ENCODE measurements at places on chromosomes 7 and 10.

- DNase-seq = no peak
These were observed 633.5 kb upstream of the ANKRD30A start for GRCh38 chr10:36491926-36492325.

DNA sequence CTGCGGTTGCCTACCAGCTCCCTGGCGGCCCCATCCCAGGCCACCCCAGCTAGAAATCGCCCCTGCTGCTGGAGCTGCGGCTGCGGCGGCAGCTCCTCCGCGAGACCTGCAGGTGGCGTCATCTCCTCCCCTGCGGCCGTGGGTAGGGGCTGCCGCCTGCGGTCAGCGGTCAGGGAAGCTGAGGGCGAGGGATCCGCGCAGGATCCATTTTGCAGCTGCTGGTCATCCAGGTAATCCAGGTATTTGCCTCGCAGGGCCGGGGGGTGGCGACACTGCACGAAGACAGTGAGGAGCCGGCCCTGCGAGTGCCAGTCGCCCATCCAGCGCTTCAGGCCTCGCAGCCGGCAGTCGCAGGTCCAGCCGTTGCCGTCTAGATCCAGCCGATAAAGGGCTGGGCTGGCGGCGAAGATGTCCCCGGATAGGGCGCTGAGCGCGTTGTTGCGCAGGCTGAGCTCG is 1.5 kb downstream of the TRIL start:
- DNase-seq = no peak

- no peak for DNase-seq
These were observed 28.7 kb downstream of the UPF2 start for GRCh38 chr10:12013926-12014325.

- peak; percentile 61 for DNase-seq
These were observed 2.4 kb upstream of the TAS2R38 start for GRCh38 chr7:141975806-141976523.

- DNase-seq = peak; percentile 61
These were observed 95.6 kb downstream of the SNX13 start for GRCh38 chr7:17844514-17845196.

GRCh38 chr7:65503434-65504152 is 129.9 kb downstream of the ZNF92 start:
- no peak for DNase-seq

GRCh38 chr10:11927746-11928145 is 104.6 kb downstream of the PROSER2 start:
- DNase-seq = no peak

- no peak for DNase-seq
These were observed 295.5 kb downstream of the ABCA13 start for GRCh38 chr7:48466713-48467112.

DNA sequence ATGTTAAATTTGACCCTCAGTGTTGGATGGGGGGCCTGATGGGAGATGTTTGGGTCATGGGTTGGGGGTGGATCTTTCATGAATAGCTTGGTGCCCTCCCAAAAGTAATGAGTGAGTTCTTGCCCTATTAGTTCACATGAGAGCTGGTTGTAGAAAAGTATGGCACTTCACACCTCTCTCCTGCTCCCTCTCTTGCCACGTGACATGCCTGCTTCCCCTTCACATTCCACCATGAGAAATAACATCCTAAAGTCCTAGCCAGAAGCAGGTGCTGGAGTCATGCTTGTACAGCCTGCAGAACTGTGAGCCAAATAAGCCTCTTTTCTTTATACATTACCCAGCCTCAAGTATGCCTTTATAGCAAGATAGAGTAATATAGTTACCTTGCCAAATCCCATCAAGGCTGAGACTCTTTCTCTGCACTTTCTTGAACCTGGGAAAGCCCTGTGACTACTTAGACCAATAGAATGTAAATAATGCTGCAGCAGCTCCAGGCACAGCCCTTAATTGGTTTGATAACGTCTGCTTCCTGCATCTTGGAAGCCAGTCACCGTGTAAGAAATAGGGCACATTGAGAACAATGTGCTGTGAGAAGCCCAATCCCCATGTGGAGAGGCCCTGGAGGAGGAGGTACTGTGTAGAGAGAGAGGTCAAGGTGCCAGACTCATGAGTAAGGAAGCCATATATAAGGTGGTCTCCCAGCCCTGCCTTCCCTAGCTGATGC is 88.0 kb upstream of the NAMPT start:
- no peak for DNase-seq

- peak; percentile 28 for DNase-seq
These were observed 520.0 kb downstream of the PARD3 start for GRCh38 chr10:34295142-34295548.

DNA sequence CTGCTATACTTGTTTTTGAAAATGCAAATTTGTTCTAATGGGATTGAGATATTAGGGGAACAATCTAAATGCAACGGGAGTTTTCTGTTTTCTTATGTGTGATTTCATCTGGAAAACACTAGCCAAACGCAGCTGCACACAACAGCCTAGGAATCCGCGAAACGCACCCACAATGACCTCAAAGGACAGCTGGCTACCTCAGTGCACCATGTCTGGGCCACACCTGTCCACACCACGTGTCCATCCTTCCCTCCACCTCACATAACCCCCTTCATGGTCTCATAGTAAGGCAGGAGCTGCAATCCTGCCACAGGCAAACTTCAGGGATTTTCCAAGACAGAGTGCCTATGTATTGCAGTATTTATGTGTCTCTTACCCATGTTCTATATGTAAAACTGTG is 382.5 kb upstream of the PRKCQ start:
- no peak for DNase-seq

- no peak for DNase-seq
These were observed 12.5 kb downstream of the NPS start for GRCh38 chr10:127561647-127562046.

DNA sequence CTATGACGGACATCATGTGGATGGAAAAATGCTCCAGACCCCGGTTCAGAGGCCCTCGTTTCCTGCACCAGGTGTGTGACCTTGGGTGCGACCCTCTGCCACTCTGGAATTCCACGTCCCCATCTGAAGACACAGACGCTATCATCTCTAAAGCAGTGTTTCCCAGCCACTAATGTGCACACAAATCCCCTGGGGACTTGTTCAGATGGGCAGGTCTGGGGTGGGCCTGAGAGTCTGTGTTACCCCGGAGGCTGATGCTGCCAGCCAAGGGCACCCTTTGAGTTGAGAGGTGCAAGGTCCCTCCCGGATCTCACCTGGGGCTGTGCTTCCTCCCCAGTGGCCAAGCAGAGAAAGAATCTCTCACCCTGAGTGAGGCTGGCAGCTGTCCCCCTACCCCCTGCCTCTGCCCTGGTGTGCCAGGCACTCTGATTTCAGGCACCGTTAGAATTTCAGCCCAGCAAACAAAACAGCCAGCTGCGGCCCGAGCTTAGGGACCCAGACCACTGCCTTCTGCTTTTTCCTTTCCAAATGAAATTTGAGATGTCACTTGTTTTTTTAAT is 90.0 kb downstream of the SLIT1 start:
- no peak for DNase-seq

- peak; percentile 51 for DNase-seq
These were observed 634.7 kb upstream of the AUTS2 start for GRCh38 chr7:68963552-68963951.

DNA sequence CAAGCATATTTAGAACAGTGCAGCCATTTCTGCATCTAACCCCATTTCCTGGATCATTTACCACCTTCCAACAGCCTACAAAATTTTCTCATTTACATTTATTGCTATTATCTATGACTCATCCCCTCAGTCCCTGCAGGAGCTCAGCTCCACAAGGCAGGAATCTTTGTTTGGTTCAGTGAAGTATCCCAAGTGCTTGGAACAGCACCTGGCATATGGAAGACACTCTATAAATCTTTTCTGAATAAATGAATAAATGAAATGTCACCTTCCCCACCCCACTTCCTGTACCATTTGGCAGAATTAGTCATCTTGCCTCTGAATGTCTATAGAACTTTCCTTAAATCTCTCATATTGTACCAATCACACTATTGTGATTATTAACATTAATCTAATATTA is 110.7 kb downstream of the HIP1 start:
- DNase-seq = peak; percentile 6

DNA sequence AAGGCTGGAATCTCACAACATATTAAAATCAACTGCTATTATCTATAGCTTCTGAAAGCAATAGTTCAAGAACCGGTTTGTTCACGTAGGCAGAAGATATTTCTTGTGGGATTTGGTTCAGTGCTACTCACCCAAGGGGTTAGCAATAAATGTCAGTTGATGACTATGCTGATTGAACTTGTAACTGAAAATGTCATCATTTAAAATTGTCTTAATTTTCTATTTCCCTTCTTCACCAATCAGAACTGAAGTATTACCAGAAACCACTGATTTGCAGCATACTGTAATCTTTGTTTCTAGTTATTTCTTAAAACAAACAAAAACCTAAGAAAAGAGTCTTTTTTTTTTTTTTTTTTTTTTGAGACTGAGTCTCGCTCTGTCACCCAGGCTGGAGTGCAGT is 46.1 kb downstream of the CPEB3 start:
- no peak for DNase-seq

- DNase-seq = no peak
These were observed 72.8 kb downstream of the INSYN2A start for GRCh38 chr10:127123626-127124025.

DNA sequence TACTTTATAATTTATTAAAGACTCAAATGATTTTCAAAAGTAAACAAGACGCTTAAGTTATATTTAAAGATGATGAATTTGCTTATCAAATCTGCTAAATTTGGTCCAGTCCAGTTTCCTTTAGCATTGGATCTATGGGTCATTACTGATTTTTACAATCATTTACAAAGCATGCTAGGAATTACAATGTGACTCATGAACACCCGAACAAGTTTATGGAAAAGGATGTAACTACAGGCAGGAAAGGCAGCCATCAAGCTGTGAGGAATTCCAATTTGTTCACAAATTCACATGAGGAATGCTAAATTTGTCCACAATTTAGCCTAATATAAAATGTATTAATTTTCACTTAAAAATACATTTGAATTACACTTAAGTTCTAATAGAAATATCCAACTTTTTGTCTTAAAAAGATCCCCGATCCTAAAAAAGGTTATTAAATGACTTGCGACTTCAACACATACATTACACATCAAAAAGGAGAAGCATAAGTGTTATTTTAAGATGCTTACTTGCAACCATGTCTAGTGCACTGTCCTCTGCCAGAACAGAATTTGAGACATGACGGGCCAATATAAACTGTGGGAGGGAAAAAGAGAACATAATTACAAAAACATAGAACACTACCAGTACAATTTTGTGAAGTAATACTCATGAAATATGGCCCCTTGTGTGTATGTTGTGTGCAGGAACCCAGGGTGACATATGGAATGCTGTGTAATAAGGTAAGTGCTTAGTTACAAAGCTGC is 194.2 kb upstream of the SLC26A5 start:
- DNase-seq = peak; percentile 88

- DNase-seq = no peak
These were observed 14.1 kb upstream of the MYH16 start for GRCh38 chr7:99258501-99258900.

- peak; percentile 14 for DNase-seq
These were observed 20.8 kb upstream of the ALOX5 start for GRCh38 chr10:45353186-45353585.

DNA sequence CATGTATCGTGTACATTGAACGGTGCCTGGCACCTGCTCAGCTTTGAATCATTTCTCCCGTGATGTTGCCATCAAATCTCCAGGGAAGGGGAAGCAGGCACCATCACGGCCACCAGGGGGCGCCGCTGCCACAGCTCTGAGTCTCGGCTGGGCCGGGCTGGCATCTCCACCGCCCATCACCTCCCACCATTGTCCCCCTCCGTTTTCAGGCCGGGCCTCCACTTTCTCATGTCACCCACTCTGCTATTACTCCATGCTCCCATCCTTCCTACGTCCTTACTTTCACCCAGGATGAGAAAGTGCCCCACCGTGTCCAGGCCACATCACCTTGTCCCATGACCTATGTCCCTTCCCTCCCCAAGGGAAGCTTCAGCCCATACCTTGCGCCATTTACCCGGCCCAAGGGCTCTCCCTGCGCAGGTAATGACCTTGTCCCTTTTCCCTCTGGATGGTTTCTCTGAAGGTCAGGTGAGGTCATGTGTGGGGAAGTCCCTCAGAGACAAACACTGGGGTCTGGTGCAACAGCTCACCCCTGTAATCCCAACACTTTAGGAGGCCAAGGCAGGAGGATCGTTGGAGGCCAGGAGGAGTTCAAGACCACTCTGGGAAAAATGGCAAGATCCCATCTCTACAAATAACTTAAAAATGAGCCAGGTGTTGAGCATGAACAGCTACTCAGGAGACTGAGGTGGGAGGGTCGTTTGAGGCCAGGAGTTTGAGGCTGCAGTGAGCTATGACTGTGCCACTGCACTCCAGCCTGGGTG is 31.8 kb upstream of the OCM2 start:
- peak; percentile 66 for DNase-seq

GRCh38 chr10:104612571-104613205 is 28.4 kb upstream of the SORCS3 start:
- DNase-seq = peak; percentile 23

DNA sequence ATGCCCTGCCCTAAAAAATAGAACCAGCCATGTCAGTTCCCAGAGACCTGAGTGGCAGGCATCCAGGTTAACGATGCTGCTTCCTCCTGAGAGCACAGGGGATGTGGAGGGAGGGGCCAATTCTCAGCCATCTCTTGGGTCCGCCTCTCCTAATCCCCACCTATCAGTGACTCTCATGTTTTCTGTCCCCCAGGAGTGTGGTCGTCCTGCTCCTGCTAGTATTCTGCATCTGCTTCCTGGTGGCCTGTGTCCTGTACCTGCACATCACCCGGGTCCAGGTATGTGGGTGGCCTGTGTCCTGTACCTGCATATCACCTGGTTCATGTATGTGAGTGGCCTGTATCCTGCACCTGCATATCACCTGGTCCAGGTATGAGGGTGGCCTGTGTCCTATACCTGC is 105.3 kb downstream of the ADCY1 start:
- no peak for DNase-seq

DNA sequence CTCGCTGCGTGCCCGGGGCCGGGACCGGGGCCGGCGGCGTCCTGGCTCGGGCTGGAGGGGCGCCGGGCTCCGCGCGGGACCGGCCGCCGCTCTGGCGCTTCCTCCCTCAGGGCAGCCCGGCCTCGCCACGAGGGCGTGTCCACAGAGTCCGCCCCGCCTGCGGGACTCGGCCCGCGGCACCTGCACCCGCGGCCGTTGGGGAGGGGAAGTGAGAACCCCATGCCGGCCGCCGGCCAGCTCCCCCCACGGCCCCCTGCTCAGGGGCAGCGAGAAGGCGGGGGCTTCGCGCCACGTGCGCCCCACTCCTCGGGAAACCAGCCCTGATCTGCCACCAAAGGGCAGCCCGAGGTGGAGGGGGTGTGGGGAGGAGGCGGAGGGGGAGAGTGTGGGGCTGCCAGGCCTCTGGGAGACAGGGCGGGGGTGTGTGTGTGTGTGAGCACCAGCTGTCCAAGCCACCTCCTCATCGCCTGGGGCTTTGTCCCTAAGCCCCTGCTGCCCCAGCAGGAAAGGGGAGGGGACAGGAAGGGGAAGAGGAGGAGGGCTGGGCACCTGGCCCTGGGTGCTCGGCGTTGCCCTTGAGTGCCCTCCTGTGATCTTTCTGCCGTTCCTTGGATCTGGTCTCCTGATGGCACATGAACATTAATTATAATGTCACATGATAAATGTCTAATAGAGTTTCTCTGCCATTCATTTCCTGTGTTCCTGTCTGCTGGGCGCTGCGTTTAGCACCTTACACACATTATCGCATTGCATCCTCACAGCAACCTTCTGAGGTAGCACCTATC is at the start of gene PIK3AP1:
Gene PIK3AP1 (minus strand): TSS at position 93 of the 785 bp plus-strand sequence. CDS start 120 bp downstream, outside the sequence.
- DNase-seq = peak; percentile 43

Data from ELR (cell line).